NCI-H226 (cell line): ENCODE measurements at places on chromosomes 6 and 20.
A peak's percentile ranks its signal among the peaks of the same experiment; 100 is the strongest.

- DNase-seq = no peak
Observed at GRCh38 chr20:45583502-45583901, 4.4 kb upstream of the WFDC8 start.

- no peak for DNase-seq
Observed at GRCh38 chr20:17985388-17986018, 16.7 kb downstream of the MGME1 start.

- DNase-seq = no peak
Observed at GRCh38 chr20:16556301-16556700, 16.9 kb downstream of the KIF16B start.

DNA sequence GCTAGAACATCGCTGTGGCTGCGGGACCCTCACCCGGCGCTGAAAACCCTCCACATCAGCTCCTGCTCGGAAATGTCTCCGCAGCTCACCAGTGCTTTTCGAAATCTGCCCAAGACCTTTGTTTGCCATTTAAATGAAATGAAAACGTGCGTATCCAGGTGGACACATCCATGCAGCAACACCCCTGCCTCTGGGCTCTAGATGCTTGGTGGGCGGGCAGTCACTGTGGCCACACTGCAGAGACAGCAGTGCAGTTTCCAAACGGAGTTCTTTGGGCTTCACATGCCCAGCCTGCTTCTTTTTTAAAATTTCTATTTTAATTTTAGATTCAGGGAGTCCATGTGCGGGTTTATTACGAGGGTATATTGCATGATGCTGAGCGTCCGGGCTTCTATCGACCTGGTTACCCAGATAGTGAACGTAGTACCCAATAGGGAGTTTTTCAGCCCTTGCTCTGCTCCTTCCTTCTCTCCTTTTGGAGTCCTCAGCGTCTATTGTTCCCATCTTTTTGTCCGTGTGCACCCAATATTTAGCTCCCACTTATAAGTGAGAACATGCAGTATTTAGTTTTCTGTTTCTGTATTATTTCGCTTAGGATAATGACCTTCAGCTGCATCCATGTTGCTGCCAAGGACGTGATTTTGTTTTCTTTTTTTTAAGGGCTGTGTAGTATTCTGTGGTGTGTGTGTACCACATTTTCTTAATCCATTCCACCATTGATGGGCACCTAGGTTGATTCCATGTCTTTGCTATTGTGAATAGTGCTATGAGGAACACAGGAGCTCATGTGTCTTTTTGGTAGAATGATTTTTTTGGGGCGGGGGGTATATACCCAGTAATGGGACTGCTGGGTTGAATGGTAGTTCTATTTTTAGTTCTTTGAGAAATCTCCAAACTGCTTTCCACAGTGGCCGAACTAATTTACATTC lies 4.8 kb upstream of the TUBB2B start:
- no peak for DNase-seq

DNA sequence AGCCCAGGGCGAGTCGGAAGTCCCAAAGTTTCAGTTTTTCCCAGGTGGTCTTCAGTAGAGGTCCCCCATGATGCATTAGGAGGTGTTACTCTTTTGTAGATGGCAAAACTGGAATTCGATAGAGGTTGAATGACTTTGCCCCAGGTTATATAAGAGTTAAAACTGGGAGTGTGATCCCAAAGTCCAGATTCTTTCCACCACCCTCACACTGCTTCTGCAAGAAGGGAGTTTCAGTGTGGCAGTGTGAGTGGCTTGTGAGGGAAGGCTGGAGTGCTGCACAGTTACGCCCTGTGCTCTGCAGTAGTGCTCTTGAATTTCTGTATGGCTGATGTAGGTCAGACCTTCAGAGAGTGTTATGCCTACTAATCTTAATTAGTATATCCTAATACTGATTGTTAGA lies 29.8 kb downstream of the NDUFAF5 start:
- no peak for DNase-seq

- no peak for DNase-seq
Observed at GRCh38 chr6:20879526-20879925, 345.3 kb downstream of the CDKAL1 start.

DNA sequence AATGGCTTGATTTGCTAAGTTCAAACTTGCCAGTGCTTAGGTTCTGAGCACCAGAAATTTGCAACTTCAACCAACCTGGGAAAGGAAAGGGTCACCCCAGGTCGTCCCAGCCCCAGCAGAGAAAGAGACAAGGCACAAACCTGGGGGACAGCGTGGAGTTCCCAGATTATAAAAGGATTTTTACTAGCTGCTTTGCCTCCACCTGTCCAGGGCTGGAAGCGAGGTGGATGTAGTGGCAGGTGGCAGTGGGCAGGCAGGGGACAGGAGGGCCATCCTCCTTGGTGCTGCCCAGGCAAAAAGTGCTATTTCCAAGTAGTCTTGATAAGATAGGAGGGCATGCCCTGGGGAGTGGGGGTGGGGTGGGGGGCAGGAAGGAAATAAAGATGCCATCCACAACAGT lies 4.9 kb downstream of the PAX1 start:
- DNase-seq = no peak

- DNase-seq = no peak
Observed at GRCh38 chr6:56241124-56241802, 6.1 kb downstream of the COL21A1 start.

DNA sequence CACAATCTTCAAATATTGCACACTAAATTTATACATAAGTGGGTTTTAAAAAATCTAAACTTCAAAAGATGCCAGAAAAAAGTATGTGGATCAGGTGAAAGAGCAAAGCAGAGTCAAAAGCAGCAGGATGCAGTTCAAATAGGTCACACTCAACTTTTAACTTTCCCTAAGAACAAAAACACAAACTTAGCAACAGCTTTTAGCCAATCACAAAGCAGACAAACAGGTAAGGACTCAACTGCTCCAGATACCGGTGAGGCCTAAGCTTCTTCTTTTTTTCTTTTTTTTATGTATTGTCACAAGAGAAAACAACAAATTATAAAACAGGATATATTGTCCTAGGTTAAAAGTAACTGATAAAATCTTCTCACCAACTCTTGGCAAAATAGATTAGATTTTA lies 74.7 kb downstream of the SESN1 start:
- no peak for DNase-seq

GRCh38 chr6:113089056-113089455 lies 741.9 kb downstream of the RFPL4B start:
- no peak for DNase-seq

GRCh38 chr6:149453597-149454345 lies 31.0 kb downstream of the ZC3H12D start:
- no peak for DNase-seq

- no peak for DNase-seq
Observed at GRCh38 chr20:16005915-16006493, 567.2 kb downstream of the KIF16B start.

DNA sequence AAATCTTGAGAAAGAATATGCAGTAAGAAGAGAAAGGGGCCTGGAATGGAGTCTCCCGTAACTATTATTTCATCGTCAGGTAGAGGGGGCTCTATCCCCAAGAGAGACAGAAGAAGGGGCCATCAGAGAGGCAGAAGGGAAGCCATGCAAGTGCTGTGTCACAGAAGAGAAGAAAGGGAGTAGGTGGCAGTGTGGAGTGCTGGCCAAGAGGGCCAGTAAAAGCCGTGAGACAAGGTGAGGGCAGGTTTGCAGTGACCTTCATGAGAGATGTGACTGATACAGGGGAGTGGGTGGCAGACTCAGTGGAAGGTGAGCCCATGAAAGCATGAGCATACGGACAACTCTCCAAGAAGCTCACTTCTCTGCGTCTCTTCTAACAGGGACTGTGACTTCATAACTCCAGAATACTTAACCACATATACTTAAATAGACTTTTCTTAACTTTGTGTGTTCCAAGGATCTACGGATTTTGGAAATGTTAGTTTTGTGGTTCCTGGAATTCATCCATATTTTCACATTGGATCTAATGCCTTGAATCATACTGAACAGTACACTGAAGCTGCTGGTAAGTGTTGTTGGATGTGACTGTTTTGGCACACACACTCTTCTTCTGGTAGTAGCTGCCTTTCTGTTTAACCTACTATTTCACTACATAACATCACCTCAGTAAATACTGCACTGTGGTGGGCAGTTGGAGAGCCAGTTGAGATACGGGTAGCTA lies 15.6 kb downstream of the PM20D2 start:
- DNase-seq = no peak

GRCh38 chr6:128617285-128617684 lies 96.9 kb upstream of the PTPRK start:
- no peak for DNase-seq

GRCh38 chr6:157258878-157259277 lies 64.4 kb downstream of the TMEM242 start:
- no peak for DNase-seq

- DNase-seq = no peak
Observed at GRCh38 chr20:2739042-2739398, 46.4 kb downstream of the EBF4 start.

GRCh38 chr20:9927224-9927623 lies 88.3 kb upstream of the PAK5 start:
- no peak for DNase-seq

DNA sequence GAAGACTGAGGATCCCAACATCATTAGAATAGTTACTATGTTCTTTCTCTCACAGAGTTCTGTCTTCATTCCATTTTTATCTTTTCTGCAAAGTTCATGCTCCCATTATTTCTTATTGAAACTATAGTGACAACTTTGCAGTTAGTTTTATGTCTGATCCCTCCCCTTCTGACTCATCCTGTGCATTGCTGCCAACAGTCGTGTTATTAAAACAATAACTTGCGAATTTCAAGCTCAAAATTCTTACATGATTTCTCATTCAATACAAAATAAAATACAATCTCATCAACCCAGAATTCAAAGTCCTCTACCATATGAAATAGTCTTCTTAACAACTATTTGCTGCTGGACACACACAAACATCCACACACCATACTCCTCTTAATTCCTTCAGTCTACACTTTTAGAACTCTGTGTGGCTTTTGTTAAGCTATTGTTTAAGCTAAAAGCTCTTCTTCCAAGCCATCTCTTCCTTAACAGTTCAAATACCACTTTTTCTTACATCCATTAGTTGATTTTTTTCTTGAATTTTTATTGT lies 261.4 kb upstream of the IRAK1BP1 start:
- DNase-seq = peak; percentile 72

DNA sequence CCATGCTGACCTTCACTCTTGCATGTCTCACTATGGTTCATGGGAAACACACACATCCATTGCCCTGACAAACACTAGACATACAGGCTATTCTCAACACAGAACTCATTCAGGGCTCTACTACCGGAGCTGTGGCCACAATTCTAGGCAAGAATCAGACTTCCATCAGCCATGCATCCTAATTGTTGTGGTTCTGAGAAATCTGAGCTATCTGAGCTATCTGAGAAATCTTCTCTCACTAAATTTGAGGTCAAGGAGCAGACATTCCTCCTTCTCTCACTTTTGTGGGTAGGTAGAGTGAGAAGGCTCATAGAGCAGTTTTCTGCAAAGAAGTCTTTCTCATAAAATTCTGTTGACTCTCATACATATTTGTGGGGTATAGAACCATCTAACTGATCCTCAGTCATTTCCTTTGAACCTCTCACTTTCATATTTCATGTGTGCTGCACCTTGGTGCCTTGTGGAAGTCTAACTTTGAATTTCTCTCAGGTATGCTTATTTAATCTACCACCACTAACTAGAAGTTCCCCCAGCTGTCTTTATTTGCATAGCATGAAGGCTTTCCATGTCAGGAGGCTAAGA lies 43.6 kb downstream of the ADGRF1 start:
- no peak for DNase-seq

DNA sequence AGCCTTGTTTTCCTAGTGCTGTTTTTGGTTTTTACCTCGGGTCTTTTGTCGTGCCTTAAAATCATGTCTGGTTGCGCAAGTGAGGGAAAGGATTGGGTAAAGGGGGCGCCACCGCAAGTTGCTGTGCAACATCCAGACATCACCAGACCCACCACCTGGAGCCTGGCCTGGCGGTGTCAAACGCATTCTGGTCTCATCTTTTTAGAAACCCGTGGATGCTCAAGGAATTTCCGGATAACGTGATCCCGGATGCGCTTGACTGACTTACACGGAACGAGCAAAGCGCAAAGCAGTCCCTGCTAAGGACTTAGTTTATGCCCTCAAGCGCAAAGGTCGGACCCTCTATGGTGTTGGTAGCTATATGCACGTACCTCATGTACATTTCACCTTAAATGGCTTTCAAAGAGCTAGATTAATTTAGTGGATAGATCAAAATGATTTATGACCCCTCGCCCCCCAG lies 105.2 kb downstream of the OR2B2 start:
- DNase-seq = no peak

DNA sequence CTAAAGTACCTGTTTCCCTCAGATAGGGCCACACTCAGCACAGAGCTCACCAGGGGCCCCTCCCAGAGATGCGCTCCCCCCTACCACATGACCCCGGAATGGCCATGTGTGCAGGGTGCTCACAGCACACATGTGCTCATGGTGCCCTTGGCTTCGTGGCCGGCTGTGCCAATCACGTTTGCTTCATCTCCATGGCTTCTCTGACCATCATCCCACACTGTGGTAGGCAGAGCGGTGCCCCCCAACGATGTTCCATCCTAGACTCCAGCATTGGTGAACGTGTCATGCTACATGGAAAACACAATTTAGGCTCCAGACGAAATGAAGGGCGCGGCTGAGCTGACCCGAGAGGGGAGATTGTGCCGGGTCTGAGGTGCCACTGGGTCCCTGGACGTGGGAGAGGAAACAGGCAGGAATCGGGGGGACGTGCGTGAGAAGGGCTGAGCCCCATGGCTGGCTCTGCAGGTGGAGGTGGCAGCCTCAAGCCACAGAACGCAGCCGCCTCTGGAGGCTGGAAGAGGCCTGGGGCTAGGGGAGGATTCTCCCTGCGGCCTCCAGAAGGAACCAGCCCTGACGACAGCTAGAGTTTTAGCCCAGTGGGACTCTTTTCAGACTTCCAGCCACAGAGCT lies 126.5 kb downstream of the DLL1 start:
- DNase-seq = no peak

DNA sequence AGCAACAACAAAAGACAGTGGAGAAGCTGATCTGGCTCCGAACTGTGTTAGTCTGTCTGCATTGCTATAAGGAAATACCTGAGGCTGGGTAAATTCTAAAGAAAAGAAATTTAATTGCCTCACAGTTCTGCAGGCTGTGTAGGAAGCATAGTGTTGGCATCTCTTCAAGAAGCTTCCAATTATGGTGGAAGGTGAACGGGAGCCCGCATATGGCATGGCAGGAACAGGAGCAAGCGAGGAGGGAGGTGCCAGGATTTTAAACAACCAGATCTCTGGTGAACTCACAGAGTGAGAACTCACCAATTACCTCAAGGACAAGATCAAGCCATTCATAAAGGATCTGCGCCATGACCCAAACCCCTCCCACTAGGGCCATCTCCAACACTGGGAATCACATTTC lies 293.5 kb downstream of the SMOC2 start:
- DNase-seq = no peak

- DNase-seq = no peak
Observed at GRCh38 chr20:36849333-36850065, 26.4 kb upstream of the TLDC2 start.

DNA sequence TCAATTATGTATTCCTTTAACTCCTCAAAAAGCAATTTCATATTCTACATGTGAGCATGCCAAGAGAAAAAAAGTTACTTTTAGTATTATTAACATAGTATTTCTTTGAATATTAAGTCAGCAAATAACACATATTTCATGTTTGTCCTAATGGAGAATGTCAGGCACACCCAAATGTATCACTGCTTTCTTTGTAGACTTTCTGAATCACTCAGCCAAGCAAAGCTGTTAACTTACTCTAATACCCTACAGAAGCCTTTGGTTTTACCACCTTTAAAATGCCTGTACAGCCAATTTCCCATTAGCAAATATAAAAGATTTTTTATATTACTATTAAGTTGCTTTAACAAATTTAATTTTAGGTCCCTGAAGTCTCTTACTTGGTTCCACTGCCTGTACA lies 23.8 kb downstream of the FRK start:
- no peak for DNase-seq

GRCh38 chr6:44489910-44490604 lies 102.6 kb downstream of the CDC5L start:
- peak; percentile 94 for DNase-seq
